ENCODE measurements at places on chromosomes 2 and 18.

DNA sequence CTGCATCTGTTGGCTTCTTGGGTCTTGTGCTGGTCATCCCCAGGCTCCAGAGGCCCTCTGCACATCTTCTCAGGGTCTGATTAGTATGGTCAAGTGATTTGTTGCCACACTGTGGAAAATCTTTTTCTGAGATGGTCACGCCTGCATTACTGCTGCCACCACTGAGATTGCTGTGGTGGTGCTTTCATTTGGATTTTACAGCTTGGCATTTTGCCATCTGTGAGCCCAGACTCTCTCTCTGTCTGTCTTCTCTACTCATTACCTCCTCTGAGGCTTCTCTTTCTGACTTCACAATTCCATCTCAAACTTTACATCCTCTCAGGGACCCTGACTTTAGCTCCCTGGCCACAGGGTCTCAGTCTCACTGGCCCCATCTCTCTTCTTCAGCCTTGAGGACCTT is 154.6 kb downstream of the LRRTM1 start:
- no peak for DNase-seq

- no peak for DNase-seq
Measured at GRCh38 chr2:58484629-58485028, 243.5 kb upstream of the FANCL start.

GRCh38 chr2:10646153-10646552 is 43.6 kb downstream of the NOL10 start:
- no peak for DNase-seq

GRCh38 chr18:10370716-10371115 is 83.7 kb upstream of the APCDD1 start:
- no peak for DNase-seq

DNA sequence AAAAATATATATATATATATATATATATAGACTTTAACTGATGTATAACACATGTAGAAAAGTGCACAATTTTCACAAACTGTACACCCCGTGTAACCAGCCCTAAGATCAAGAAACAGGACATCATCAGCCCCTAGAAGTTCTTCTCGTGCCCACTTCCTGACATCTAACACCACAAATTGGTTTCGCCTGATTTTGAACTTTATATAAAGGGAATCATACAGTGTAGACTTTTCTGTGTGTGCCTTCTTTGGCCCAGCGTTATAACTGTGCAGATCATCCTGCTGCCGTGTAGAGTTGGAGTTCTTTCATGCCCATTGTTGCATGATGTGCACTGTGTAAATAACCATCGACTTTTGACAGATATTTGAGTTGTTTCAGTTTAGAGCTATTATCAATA is 41.0 kb downstream of the SMAD7 start:
- DNase-seq: no peak

DNA sequence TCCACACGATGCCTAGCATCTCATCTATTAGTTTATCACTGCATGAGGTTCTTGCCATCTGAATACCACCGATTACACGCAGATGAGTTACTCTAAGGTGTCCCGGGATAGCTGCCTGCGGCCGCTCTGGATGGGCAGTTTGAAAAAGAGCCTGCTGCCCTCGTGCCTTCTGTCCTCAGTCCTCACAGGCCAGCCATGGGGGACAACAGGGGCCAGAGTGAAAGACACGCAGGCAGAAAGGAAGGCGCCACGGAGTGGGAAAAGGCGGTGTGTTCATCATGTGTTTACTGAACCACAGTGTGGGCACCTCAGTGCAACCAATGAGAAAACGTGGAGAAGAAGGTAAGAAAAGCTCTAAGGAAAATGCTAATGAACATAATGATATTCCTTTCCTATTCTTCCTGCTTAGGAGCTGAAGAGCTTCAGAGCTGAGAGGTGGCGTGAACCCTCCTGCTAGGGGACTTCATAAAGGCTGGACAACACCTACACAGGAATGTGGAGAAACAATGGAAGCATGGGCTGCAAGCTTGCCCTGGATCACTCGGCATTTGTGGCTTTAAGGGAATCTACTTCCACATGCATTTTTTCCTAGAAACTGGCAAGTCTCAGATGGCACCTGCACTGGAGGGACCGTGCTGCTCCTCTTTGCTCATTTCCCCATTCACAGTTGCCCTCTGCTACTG is 50.9 kb downstream of the CABYR start:
- no peak for DNase-seq

GRCh38 chr2:208415255-208415654 is 8.7 kb downstream of the PTH2R start:
- no peak for DNase-seq

GRCh38 chr2:140344838-140345237 is 1564.6 kb upstream of the NXPH2 start:
- no peak for DNase-seq

DNA sequence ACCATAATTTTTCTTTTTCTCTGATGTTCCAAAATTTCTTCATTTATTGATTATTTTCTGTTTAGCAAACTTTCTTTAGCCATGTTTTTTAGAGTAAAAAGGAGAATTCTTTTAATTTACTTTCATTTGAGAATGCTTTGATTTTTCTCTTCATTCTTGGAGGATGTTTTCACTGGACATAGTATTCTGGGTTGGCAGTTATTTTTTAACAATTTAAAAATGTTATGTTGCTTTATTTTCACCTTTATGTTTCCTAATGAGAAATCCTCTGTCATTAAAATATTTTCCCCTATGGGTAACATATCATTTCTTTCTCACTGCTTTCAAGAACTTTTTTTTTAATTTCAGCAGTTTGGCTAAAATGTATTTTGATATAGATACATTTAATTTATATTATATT is 631.4 kb upstream of the CDH2 start:
- no peak for DNase-seq

- no peak for DNase-seq
Measured at GRCh38 chr2:70655786-70656185, 102.2 kb upstream of the TGFA start.

DNA sequence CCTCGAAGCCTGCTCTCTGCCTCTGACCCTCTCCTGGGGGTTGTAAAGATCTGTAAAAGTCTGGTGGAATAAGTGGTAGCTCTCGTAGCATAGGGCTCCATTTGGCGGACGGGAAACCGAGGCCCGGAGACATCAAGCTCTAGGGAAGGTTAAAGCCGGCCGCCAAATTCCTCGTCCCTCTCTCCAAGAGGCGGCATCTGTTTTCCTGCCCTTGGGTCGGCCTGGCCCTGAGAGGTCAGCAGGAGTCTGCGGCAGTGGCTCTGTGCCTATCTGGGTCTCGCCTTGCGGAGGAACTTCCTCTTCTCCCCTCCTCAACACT is 72.4 kb downstream of the TEX51 start:
- no peak for DNase-seq

DNA sequence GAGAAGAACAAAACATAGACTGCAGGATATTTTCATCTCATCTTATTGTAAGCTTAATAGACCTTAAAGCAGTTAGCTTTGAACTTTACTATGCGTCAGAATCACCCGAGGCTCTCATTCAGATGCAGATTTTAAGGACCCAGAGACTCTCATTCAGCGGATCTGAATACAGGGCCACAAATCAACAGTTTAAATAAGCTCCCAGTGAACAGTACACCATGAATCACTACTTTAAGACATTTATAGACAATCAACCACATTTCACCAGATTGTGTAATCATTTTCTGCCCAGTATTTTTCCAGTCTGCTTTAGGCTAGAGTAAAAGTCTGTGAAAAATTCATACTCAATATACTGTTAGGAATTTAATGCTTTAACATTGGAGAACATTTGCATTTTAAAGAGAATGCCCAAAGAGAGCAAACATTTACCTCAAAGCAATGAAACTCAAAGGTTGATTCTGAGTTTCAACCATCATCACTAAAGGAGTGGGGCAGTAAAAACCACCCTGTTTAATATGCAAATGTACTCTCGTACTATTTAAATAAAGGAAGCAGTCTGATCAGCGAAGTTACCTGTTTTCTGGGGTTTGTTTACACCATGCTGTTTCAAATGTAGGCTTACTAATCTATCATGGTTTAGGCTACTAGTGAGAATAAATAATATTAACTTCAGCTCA is 11.0 kb upstream of the ALPK2 start:
- no peak for DNase-seq

DNA sequence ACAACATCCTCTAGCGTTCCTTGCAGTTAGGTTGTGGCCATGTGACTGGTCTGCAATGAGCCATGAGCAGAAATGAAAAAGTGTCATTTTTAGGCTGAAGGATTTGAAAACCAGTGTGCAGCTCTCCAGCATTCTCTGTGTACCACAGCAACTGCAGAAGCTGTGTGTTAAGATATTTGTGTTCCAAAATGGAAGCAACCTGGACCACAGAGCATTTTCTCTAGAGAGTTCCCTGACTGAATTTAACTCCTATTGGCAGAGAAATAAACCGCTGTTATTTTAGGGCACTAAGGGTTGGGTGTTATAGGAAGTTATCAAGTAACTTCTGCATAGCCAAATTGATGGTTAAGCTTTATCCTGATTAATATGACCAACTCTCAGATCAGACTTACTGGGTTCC is 257.2 kb upstream of the THUMPD2 start:
- no peak for DNase-seq

- DNase-seq: no peak
Measured at GRCh38 chr2:226609366-226609765, 190.3 kb downstream of the IRS1 start.

- DNase-seq: no peak
Measured at GRCh38 chr2:155377266-155377680, 678.8 kb downstream of the KCNJ3 start.

- no peak for DNase-seq
Measured at GRCh38 chr2:29278966-29279365, 163.8 kb downstream of the CLIP4 start.

- no peak for DNase-seq
Measured at GRCh38 chr2:62208758-62209114, 12.8 kb downstream of the B3GNT2 start.

GRCh38 chr18:13470516-13471197 is 252.1 kb downstream of the LDLRAD4 start:
- DNase-seq: no peak

DNA sequence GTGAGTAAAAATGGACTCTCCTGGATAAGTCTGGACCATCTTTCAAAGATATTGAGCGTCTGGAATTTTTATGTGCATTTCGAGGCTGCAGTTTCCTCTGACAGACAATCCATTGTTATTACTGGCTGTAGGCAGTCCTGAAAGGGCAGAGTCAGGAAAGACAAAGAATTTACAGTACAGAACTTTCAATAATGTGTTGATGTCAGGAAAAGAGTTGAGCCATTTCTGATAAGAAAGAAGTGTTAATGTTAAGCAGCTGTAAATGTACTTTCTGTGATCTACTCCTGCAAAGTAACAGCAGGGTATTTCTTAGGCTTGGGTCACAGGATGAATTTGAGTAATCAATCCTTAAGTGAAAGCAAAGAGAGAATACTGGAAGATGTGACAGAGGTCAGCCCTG is 29.8 kb downstream of the TSPYL6 start:
- DNase-seq: no peak

GRCh38 chr2:1868683-1869141 is 124.4 kb upstream of the PXDN start:
- no peak for DNase-seq

DNA sequence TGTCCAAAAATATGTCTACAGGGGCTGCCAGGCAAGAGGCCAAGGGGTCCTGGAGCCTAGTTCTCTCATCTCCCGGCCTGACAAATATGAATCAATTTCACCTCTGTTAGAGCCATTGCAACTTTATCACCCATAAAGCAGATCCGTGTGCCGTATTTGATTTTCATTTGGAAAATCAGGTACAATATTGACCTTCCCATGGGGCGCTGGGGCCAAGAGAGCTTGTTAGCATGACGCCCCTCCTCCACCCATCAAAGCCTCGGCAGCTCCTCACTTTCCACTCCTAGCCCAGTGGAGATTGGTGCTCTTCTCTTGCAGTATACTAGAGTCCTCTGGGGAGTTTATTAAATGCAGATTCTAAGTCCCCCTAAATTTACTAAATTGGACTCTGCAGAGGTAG is 96.8 kb downstream of the CAPN13 start:
- DNase-seq: no peak

DNA sequence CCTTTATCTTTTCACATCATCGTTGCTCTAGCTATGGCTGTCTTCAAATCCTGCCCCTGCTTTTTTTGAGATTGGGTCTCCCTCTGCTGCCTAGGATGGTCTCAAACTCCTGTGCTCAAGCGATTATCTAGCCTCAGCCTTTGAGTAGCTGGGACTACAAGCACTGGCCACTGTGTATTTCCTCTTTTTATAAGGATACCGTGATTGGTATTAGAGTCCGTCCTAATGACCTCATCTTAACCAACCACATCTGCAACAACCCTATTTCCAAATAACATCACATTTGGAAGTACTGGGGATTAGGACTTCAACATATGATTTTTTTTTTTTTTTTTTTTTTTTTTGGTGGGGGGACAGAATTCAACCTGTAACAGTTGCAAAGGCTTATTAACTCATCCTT is 9.1 kb downstream of the RESP18 start:
- DNase-seq: no peak

DNA sequence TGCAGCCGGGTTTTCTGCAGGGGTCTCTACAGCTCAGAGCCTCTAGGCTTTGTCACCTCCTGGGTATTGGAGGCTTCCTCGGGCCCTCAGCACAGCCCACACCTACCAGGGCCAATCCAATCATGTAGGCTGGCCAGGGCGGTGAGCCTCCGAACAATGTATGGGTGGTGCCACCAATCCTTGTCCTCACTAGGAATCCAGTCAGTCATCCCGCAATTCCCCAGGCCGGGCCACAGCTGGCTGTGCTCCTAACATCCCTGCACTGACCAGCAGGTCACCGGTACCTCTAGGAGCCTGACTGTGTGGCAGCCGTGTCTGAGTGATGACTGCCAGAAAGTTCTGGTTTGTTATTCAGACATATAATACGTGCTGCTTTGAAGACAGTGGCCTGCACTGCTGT is 129.4 kb downstream of the SH3RF3 start:
- no peak for DNase-seq

GRCh38 chr2:112665113-112665780 is 19.5 kb downstream of the SLC20A1 start:
- DNase-seq: no peak

GRCh38 chr18:39966275-39966674 is 1988.8 kb upstream of the PIK3C3 start:
- no peak for DNase-seq

GRCh38 chr18:61755555-61755954 is 137.3 kb downstream of the RNF152 start:
- no peak for DNase-seq

DNA sequence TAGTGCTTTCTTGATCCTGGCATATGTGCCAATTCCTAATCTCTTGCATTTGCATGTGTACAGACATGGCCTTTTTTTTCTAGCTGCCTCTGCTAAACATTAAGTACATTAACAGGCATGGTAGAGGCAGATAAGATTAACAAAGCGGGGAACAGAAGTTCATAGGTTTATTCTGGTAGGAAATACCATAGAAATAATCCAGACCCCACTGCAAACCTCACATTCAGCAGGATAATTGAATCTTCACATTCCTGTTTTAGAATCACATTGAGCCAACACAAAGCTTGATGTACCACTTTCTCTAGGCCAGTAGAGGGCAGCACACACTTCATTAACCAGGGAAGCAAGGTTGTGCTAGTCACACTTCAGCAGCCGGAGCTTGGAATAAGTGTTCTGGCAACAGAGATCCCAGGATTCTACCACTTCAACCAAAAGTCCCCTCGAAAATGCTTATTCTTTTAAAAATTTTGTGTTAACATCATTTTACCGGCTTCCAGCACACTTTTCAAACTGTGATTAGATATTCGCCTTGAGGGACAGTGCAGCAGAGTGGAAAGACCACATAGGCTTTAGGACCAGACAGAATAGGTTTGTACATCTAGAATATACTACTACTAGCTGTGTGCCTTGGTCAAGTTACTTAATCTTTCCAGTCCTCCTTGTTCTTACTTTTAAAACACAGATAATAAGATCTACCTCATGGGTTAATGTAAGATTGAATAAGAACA is 420.2 kb upstream of the CHST9 start:
- no peak for DNase-seq

Data from T follicular helper cell (primary cell).